Fibroblast of villous mesenchyme (primary cell): ENCODE measurements at places on chromosomes 13 and 19. TPM values are rescaled to one million over a fixed set of nuclear protein-coding genes. Genes with fewer than 3 reads are reported as not detected.

Gene SIGLEC8
- not detected in 2 replicates for total RNA-seq

Gene MAN2B1
- 22.9 and 25.8 TPM in 2 replicates for total RNA-seq

Gene SIGLEC14
- not detected in 2 replicates for total RNA-seq

Gene ZNF155
- 5.8 and 10.8 TPM in 2 replicates for total RNA-seq

Gene SHD
- total RNA-seq = not detected in 2 replicates

Gene WDR88
- total RNA-seq = not detected in 2 replicates

Gene ZSCAN5C
- total RNA-seq = not detected in 2 replicates

Gene ACER1
- total RNA-seq = not detected in 2 replicates

Gene CCDC8
- 8.6 and 12.9 TPM in 2 replicates for total RNA-seq

Gene KLK4
- total RNA-seq = not detected in 2 replicates

Gene CBY2
- not detected in 2 replicates for total RNA-seq

Gene PSPC1
- 76.7 and 80.7 TPM in 2 replicates for total RNA-seq

Gene PABPC3
- total RNA-seq = under 0.01 TPM in 2 replicates

Gene TEX29
- total RNA-seq = 0.64 TPM in 1 of 2 replicates, not detected in the other

Gene OR7C1
- total RNA-seq = under 0.01 TPM in 1 of 2 replicates, not detected in the other

Gene PIAS4
- 17.3 and 26.7 TPM in 2 replicates for total RNA-seq

Gene ATXN8OS
- total RNA-seq = not detected in 2 replicates

Gene CPT1C
- 20.0 and 32.0 TPM in 2 replicates for total RNA-seq

Gene IGSF23
- total RNA-seq = 0.32 and 0.43 TPM in 2 replicates

Gene CDKN2D
- 6.0 and 6.1 TPM in 2 replicates for total RNA-seq

Gene RXFP2
- total RNA-seq = not detected in 2 replicates

Gene RHPN2
- 2.6 TPM in 2 replicates for total RNA-seq

Gene WDR87
- not detected in 2 replicates for total RNA-seq

Gene PSG6
- 0.32 and 4.3 TPM in 2 replicates for total RNA-seq

Gene ZNF787
- total RNA-seq = 25.0 and 33.2 TPM in 2 replicates

Gene AMH
- total RNA-seq = 0.32 and 1.3 TPM in 2 replicates

Gene AKAP8L
- 59.6 and 61.3 TPM in 2 replicates for total RNA-seq

Gene BLOC1S3
- total RNA-seq = 4.3 and 5.8 TPM in 2 replicates

Gene PRODH2
- total RNA-seq = not detected in 2 replicates

Gene PPM1N
- total RNA-seq = 1.3 and 2.3 TPM in 2 replicates

Gene DLL3
- total RNA-seq = under 0.01 and 0.43 TPM in 2 replicates

Gene ZNF468
- 12.6 and 16.8 TPM in 2 replicates for total RNA-seq
